ENCODE measurements at places on chromosomes 3 and 15.

- DNase-seq = no peak
These were observed 58.4 kb downstream of the NOX5 start for GRCh38 chr15:69072906-69073305.

DNA sequence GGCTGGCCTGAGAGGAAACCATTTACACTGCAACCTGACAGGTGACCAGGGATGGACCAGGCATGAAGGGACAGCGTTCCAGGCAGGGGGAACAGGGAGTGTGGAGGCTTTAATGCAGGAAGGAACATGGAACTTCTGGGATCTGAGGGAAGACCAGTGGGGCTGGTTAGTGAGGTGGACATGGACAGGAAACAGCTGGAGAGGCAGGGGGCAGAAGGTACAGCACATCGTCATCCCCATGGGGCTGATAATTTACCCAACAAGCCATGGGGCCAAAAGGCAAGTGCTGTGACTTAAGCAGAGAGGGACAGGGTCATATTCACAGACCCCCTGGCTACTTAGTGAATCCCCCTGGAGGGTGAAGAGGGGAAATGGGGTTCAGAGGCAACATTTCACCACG, 77.0 kb upstream of the LARS2 start:
- DNase-seq = no peak

DNA sequence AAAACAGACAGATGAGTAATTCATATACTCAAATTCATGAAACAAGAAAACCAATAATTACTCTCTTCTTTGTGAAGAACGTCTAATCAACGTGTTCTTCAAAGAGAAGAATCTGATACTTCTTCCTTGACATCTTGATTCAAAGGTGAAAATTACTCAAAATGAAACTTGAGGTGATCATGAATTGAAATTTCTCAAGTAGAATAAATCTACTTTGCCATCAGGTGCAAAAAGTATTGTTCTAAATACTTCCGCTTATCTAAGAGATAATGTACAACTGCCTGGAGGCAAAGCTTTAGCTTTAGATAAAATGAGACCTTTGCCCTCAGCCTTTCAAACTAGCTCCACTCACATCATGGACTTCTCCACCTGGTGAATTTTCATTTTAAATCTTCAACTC, 13.9 kb upstream of the XXYLT1 start:
- DNase-seq = no peak

DNA sequence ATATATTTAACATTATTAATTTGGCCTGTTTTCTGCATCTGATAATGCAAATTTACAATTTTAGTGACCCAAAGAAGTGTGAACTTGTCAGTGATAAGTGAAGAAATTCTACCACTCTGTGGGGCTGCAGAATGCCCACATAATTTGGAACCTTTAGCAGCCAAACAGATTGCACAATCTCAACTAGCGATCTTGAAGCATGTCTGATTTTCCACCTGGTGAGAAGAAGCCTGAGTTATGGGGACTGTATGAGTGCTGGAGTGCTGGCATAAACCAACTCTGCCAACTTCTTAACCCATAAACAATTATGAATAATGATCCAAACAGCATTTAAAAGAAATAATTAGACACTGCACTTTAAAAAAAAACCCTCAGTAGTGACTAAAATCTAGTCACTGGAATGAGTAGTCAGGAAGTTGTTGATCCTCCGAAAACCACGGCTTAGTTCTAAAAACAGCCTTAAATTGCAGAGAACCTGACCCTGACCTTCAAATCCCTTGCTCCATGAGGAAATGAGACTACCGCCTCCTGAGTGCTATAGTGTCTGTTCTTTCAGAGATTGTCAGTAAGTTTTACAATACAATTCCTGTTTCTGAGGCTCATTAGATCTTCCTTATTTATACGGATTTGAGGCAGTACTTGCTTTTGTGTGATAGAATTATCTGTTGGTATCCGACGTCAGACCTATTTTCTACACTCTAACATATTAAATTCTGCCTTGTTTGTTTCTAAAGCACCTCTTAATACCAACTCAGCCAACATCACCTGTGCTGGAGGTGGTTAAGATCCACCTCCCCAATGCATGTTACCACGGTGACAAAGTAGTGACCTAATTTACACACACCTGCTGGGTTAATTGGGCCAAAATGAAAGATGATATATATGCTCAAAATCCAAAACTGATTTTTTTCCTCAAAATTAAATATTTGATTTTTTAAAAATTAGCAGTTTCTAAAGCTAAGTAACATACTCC, 267.7 kb downstream of the ZBTB20 start:
- DNase-seq = peak; percentile 81

- DNase-seq = no peak
These were observed 43.0 kb downstream of the SPSB4 start for GRCh38 chr3:141093971-141094684.

- no peak for DNase-seq
These were observed 41.8 kb downstream of the GOLGB1 start for GRCh38 chr3:121707531-121708273.

GRCh38 chr3:146590521-146590920, 14.6 kb downstream of the PLSCR5 start:
- peak; percentile 38 for DNase-seq

DNA sequence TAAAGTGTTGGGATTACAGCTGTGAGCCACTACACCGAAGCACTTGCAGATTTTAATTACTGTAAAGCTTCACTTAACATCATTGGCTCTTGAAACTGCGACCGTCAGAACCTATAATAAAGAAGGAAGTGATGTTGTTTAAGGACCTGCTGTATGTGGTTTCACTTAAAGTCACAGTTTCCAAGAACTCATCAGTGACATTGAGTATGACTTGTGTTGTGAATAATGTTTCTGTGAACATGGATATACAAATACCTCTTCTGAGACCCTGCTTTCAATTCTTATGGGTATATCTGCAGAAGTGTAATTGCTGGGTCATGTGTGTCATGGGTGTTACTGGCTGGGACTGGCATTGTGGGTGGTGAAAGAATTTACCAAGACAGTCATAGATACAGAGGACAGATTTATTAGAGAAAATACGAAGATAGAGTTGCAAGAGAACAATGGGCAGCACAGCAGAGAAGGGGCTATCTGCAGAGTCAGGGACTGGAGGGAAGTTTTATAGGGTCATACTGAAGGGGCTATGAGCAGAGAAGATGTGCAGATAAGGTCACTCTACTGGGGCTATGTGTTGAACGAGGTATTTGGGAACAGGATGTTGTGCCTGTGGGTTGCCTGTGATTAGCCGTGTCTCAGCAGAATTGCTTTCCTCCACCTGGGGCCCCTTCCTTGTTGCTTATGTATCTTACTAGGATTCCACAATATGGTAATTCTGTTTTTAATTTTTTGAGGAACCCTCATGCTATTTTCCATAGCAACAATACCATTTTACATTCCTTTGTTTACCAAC, 4.5 kb downstream of the NDUFB5 start:
- DNase-seq = no peak

DNA sequence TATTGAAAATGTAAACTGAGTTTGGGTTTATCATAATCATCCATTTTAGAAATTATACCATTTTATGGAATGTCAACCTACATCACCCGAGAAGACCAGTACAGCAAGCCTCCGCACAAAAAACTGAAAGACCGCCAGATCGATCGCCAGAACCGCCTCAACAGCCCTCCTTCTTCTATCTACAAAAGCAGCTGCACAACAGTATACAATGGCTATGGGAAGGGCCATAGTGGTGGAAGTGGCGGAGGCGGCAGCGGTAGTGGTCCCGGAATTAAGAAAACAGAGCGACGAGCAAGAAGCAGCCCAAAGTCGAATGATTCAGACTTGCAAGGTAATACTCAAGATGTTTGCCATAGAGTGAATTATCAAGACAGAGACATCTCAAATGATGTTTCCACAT, 197.0 kb downstream of the GHSR start:
- no peak for DNase-seq

DNA sequence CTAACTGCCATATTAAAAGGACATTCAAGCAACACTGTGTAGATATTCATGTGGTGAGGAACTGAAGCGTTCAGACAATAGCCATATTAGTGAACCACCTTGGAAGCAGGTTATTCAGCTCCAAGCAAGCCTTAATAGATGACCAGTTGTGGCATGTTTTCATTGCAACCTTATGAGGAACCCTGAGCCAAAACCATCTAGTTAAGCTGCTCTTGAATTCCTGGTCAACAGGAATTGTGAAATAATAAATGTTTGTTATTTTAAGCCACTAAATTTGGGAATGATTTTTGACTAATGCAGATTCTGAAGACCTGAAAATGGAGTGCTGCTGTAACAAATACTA, 73.0 kb downstream of the SPRED1 start:
- no peak for DNase-seq

All from ELR (cell line).